Hematopoietic multipotent progenitor cell treated with erythropoietin and hydrocortisone succinate and interleukin-3 and kit ligand, for 15 days (in vitro differentiated cells): ENCODE measurements at places on chromosomes 6 and 20.

- DNase-seq: no peak
These were observed 81.1 kb upstream of the GPR6 start for GRCh38 chr6:109897025-109897424.

DNA sequence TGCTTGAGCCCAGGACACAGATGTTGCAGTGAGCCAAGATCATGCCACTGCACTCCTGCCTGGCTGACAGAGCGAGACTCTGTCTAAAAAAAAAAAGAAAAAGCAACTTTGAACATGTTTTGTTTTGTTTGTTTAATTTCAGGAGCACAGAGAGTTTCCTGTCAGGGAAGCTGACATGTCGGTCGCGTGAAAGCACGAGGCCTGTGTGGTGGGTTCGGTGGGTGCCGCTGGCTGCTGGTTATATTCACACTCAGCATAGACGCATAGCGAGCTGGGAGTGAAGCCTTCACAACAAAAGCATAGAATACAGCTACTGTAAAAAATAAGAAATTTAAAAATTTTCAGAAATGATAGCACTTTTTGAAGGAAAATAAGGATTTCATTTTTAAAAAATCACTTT lies 14.5 kb downstream of the MTG2 start:
- no peak for DNase-seq

- DNase-seq: peak; percentile 65
These were observed 12.7 kb upstream of the EFHC1 start for GRCh38 chr6:52407467-52407866.

DNA sequence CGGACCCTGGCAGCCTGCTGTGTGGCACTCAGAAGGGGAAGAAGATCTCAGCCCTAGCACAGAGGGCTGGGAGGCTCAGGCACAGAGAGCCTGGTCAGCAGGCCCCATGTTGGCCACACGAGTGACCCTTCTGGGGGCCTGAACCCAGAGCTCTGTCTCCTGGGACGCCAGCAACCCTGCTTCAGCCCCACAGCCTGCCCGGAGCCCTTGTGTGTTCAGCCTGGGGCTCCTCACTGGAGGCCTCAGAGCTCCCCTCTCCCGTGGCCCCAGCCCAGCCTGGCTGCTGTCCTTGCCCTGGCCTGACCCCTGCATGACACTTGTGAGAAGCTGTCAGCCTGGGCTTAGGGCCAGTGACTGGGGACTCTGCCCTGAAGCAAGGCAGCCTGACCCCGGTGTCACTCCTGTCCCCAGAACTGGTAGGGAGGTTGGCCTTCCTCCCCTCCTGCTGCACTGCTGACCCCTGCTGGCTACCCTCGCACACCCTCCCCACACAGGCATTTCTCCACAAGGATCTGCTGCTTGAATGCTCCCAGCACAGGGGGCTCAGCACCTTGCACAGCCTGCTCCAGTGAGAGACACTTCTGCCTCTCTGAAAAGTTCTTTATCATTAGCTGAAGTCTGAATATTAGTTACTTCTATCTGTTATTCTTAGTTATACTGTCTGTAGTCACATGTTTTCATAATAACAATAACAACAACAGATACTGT lies 15.4 kb upstream of the IP6K3 start:
- DNase-seq: peak; percentile 20

- DNase-seq: no peak
These were observed 5.5 kb downstream of the ZSCAN12 start for GRCh38 chr6:28393912-28394662.

DNA sequence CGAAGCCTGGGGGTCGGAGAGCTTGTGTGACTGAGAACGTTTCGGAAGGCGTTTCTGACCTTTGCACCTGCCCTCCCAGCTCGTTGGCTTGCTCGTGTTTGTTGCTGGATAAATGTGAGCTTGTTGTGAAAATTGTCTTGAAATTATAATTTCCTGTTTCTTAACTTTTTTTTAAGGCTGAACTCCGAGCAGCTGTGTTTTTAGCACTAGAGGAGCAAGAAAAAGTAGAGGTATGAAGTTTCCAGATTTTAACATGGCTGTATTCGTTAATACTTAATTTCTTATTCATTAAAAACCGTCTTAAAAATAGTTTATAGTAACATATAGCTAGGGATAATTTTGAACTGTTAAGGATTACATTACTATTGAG lies 672 bp downstream of the CEP43 start:
- DNase-seq: no peak

DNA sequence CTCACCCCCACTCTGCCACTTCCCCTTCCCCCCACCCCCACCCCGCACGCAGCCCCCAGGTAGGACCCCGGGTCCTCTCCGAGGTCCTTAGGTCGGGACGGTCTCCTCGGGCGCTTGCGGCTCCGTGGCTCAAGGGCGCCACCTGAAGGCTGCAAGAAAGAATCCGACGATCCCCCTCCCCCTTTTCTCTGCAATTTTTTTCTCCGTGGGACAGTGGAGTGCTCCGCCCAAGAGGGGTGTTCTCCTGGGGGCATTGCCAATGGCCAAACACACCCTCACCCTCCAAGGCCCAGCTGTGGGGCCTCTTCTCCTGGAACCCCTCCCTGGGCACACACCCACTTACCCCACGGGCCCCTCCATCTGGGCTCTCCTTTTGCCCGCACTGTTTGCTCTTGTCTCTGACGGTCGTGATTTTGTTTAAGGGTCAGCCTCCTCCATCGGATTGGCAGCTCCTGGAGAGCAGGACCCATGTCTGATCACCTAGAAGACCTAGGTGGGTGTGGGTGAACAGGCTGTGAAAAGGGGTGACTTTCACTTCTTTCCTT lies 1.1 kb upstream of the TMEM74B start:
- DNase-seq: peak; percentile 50

- no peak for DNase-seq
These were observed 129.5 kb upstream of the ARG1 start for GRCh38 chr6:131443514-131443913.

- no peak for DNase-seq
These were observed at the start of gene PTCHD4 for GRCh38 chr6:48111143-48111506. Gene PTCHD4, minus strand, starts transcription at chr6:48111197. Its CDS starts 42,240 bp downstream, at chr6:48068957.

DNA sequence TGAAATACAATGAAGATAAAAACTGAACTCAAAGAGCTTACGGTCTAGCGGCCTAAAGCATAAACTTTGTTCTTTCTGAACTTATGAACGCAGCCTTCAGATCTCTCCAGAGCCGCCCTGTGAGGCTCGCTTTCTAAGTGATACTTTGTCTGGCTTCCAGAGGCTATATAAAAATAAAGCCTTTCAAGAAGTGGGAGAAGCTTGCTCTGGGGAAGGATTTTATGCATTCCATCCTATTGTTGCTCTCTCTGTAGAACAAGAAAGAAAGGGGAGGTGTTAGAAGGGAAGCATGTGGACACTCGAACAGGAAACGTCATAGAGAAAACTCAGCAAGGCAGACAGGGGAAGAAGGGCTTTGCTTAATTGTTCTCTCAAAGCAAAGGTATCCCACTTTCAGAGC lies 77.0 kb downstream of the TBX18 start:
- DNase-seq: no peak

GRCh38 chr6:25619217-25619616 lies 32.8 kb upstream of the SCGN start:
- DNase-seq: no peak

DNA sequence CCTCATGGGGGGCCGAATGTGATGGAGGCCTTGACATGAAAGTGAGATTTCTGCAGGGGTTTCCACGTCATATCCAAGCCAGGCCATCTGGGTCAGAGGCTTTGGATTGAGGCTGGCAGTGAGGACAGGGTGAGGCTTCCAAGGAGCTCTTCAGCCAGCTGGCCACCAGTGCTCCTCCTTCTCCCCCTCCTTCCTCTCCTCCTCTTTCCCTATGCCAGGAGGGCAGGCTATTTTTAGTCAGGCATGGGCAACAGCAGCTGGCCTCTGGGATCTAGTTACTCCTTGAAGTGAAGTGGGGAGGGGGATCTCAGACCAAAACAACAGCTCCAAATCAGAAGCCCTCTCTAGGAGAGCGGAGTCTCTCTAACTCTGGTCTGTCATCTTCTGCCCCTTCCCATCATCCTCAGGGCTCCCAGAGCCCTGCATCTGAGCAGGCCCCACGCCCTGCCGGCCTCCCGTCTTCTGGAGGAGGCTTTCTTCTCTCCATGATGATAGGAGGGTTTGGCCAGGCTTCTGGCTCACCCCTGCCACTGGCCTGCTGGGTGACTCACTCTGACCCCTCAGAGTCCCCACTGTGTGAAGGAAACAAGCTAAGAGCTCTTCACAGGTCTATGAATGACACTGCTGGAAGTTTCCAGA lies 612 bp downstream of the TNNC2 start:
- no peak for DNase-seq

- no peak for DNase-seq
These were observed 32.1 kb downstream of the TP53INP2 start for GRCh38 chr20:34736106-34736735.

DNA sequence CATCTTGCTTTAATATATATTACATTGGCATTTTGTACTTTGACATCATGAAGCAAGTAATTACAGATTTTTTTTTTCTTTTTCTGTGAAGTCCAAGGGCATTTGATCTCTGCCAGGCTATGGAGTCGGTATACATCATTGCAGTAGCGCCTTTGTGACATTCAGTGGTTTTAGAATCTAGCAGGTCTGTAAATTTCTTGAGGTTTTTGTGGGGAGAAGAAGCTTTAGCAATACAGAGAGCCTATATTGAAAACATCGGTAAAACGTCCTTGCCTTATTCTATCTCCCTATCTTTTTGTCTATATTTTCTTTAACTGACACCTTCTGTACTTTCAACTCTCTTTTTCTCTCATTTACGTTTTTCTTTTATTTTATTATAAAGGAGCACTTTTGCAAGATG lies 47.2 kb downstream of the DUSP22 start:
- DNase-seq: no peak
